ENCODE measurements at places on chromosomes 3 and 15.
A peak's percentile ranks its signal among the peaks of the same experiment; 100 is the strongest.

- no peak for DNase-seq
Measured at GRCh38 chr3:61562721-61563312, 1.4 kb downstream of the PTPRG start.

DNA sequence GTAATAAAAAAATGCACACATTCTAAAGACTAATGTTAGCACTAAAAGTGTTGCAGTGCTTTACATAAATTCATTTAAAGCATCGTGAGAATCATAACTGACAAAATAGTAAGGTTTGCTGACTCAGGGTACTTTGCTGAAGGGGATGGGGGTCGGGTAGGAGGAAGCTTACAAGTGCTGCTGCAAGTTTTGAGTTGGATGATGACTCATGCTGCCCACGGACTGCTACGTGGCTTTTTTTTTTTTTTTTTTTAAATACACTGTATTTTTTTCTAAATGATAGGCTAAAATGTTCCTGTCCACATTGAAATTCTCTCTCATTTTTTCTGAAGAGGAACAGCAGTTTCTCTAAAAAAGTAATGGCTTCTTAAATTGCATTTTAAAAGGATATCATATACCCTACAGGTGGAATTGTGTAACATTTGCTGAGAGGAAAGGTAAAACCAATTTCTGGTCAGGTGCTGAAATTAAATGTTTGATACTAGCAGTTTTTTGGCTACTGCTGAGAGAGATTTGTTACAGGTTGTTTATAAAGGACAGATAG is 2.2 kb downstream of the MAPK6 start:
- peak; percentile 58 for DNase-seq

GRCh38 chr3:192482391-192482790 is 244.9 kb downstream of the FGF12 start:
- DNase-seq, result no peak

DNA sequence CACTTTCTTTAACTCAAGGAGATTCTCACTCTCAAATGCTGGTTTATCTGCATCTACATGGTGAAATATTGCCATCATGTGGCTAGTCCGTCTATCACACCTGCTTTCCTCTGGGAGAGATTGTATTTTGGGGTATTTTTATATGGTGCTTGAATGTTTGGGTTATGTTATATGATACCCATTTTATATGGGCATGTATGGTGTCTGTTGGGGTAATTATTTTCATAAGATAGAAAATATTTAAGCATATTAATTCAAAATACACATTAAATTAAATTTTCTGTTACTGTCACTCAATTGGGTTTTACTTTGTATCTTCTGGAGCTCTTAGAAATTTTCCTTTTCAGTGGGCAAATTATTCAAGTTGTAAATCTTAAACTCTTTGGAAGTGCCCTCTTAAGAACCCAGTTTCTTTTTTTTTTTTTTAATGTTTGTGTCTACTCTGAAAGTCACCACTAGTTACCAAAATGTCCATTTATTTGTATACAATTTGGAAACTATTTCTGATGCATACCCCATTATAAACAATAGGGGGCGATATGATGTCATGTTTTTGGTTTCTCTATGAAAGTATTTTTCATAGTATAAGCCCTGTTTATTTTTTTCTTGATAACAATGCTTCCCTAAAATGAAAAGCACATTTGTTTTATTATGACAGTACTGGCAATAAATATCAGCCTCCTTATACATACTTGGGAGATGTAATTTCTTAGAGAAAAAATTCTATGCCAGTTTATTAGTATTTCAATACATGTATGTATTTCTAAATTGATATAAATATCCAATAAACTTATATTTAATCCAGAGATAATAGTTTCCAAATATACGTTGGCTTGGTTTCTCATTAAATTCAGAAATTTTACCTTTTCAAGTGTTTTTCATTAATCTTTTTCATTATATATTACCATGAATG is 36.1 kb upstream of the PLSCR5 start:
- no peak for DNase-seq

GRCh38 chr3:37115446-37115845 is 58.9 kb downstream of the LRRFIP2 start:
- DNase-seq, result no peak

DNA sequence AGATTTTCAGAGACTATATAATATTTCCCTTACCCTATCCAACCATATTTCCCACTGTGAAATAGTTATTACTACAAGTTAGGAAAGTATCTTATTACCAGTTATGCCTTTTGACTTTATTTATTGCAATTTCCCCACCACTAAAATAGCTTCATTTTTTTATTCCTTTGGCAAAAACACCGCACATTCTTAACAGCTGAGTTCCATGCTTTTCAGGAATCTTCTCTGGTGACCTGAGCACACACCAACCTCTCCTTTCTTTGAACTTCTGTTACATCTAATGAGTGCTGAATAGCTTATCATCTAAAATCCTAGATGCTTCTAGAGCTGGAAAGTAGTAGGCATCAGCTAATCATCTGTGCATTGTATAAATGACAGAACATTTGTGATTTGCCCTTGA is 99.1 kb downstream of the UBE2E2 start:
- DNase-seq, result no peak

DNA sequence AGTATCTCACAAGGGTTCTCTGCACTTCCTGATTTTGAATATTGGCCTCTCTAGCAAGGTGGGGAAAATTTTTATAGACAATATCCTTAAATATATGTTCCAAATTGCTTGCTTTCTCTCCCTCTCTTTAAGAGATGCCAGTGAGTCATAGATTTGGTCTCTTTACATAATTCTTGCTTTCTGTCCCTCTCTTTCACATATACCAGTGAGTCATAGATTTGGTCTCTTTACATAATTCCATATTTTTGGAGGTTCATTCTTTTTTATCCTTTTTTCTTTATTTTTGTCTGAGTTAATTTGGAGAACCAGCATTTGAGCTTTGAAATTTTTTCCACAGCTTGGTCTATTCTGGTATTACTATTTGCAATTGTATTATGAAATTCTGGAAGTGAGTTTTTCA is 77.7 kb upstream of the NUDT16 start:
- DNase-seq, result no peak

Measured in stimulated activated CD4-positive, alpha-beta T cell treated with anti-CD3 and anti-CD28 coated beads, Interleukin-1b, Interleukin-23, amount 100 ng/mL, for 24 hours (primary cell).